ENCODE measurements at places on chromosomes 3 and 15.

- no peak for DNase-seq
These were observed 33.9 kb downstream of the HDAC11 start for GRCh38 chr3:13513913-13514517.

GRCh38 chr3:188149587-188149986, 4.4 kb upstream of the LPP start:
- DNase-seq = no peak

- DNase-seq = no peak
These were observed 225.8 kb upstream of the DPPA4 start for GRCh38 chr3:109563149-109563548.

- no peak for DNase-seq
These were observed 429.3 kb downstream of the GRM7 start for GRCh38 chr3:7290077-7290825.

GRCh38 chr3:112097378-112097777, 11.2 kb downstream of the C3orf52 start:
- DNase-seq = peak; percentile 64

All from NCI-H1105 treated with DMSO at 0.1 percent for 48 hours (cell line).